Stimulated activated naive CD8-positive, alpha-beta T cell treated with anti-CD3 and anti-CD28 coated beads, Interleukin-15, amount 100 ng/mL, for 72 hours (primary cell): ENCODE measurements at places on chromosomes 5 and 9.

DNA sequence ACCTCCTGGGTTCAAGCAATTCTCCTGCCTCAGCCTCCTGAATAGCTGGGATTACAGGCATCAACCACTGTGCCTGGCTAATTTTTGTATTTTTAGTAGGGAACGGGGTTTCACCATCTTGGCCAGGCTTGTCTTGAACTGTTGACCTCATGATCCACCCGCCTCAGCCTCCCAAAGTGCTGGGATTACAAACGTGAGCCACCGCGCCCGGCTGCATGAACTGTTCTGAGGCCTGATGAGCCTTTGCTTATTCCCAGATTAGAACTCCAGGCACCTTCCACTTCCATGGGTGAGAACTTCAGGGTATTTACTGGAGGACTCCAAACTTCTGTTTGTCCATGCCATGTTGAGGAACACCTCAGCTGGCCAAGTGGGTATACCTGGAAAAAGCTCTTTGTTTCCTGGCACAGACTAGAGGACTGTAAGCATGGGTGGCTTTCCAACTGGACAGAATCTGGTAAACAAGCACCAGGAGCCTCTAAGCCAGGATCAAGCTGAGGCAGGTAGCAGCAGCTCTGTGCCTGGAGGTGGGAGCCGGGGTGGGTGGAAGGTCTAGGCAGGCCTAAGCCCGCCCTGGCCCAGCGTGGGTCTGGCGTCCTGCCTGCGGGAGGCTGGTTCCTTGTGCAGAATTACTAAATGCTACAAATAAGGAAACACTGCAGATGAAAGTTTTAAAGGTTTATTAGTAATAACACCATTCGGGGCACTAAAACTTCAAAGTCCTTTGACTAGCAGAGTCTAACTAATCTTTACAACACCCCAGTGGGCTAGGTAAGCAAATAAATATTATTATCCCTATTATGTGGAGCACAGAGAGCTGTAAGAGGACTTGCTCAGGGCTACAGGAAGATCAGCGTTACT lies 78.4 kb downstream of the SEMA5A start:
- no peak for DNase-seq

DNA sequence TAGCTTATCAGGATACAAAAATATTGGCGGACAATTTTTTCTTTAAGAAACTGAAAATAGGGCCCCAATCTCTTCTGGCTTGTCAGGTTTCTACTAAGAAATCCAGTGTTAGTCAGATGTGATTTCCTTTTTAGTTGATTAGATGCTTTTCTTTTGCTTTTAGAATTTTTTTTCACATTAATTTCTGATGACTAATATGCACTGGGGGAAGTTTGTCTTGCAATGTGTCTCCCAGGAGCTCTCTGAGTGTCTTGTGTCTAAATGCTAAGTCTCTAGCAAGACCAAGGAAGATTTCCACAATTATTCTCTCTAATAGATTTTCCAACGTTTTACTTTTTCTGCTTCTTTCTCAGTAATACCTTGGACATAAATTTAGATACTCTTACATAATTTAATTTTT lies 559.8 kb upstream of the TYRP1 start:
- no peak for DNase-seq

- DNase-seq, result no peak
Observed at GRCh38 chr5:55591686-55592085, 56.9 kb upstream of the PLPP1 start.

GRCh38 chr5:5544094-5544663 lies 121.7 kb downstream of the ICE1 start:
- no peak for DNase-seq

GRCh38 chr9:89419978-89420394 lies 77.9 kb downstream of the SEMA4D start:
- peak; percentile 58 for DNase-seq

- no peak for DNase-seq
Observed at GRCh38 chr5:168883281-168883741, 304.1 kb upstream of the PANK3 start.

- DNase-seq, result peak; percentile 92
Observed at GRCh38 chr5:132410451-132411303, 41.2 kb downstream of the SLC22A5 start.

GRCh38 chr5:5335700-5336264 lies 86.7 kb upstream of the ICE1 start:
- no peak for DNase-seq

DNA sequence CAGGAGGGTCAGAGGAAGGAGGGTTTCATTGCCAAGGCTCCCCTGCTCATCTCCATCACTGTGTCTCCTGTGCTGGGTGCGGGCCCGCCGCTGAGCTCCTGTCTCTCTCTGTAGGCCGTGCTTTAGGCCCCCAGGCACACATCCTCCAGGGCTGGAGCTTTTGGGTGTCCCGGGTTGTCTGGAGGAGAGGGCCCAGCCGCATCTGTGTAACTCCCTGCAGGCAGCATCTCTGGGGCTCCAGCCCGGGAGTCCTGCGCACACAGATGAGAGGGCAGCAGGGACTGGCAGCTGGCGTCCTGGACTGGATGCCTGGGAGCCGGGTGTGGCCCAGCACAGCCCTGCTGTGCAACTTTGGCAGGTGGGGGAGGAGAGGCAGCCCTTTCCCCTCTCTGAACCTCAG lies 40.2 kb downstream of the LRSAM1 start:
- DNase-seq, result no peak

DNA sequence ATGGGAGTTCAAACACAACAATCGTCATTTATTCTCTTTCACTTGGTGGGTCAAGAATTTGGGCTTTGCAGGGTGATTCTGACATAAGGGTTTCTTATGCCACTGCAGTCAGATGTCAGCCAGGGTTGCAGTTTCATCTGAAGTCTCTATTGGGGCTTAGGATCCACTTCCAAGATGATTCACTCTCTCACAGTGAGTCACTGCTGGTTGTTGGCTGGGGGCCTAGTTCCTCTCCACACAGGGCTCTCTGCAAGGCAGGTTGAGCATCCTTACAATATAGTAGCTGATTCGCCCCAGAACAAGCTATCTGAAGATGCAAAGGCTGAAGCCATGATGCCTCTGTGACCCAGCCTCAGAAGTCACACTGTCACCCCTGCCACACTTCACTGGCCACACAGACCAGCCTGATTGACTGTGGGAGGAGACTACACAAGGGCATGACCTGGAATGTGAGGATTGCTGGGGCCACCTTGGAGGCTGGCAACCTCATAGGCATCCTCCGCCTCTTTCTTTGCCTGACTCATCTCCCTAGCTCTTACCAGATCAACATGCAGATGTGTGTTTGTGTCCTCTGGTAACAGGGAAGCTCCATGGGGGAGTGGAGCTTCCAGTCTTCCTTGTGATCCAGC lies 4.5 kb upstream of the CARD19 start:
- peak; percentile 69 for DNase-seq
